ENCODE measurements at places on chromosomes 7 and 10. TPM values are rescaled to one million over a fixed set of nuclear protein-coding genes. Genes with fewer than 3 reads are reported as not detected.

Gene FOXP2
- total RNA-seq, result not detected

Gene ASB10
- total RNA-seq, result not detected

Gene GPR85
- total RNA-seq, result not detected

Gene AKR1D1
- total RNA-seq, result not detected

Gene CALML5
- not detected for total RNA-seq

Gene HTR7
- 0.24 TPM for total RNA-seq

Gene PIK3CG
- total RNA-seq, result not detected

Gene SLC18A2
- total RNA-seq, result 0.02 TPM

Gene AMPH
- 0.12 TPM for total RNA-seq

Gene WASL
- 18.3 TPM for total RNA-seq

Gene CRYGN
- not detected for total RNA-seq

Gene PGAM2
- not detected for total RNA-seq

Gene LMOD2
- not detected for total RNA-seq

Gene TET1
- total RNA-seq, result 0.90 TPM

Gene DYNC1I1
- total RNA-seq, result 0.15 TPM

Gene MYOZ1
- not detected for total RNA-seq

Gene ARHGAP19
- 4.9 TPM for total RNA-seq

Gene CFAP69
- 1.7 TPM for total RNA-seq

Gene ASAH2
- total RNA-seq, result 2.2 TPM

Gene ACSM6
- total RNA-seq, result not detected

Gene RET
- 0.36 TPM for total RNA-seq

Gene VPS50
- total RNA-seq, result 5.9 TPM

Gene CHAT
- not detected for total RNA-seq

Gene ENKUR
- total RNA-seq, result 0.17 TPM

Gene FEZF1
- total RNA-seq, result not detected

Gene VAX1
- total RNA-seq, result 1.3 TPM

Gene UCN3
- not detected for total RNA-seq

Gene MRC1
- 0.03 TPM for total RNA-seq

Gene GBX1
- total RNA-seq, result 0.17 TPM

Gene WIPF3
- total RNA-seq, result 0.55 TPM

Gene IPMK
- total RNA-seq, result 4.5 TPM

Measured in A549 treated with Hydrocortisone at 1 μM for 4 hours (cell line).